Muscle of back (tissue), 13 donors: ENCODE measurements at places on chromosomes 4 and X. TPM values are rescaled to one million over a fixed set of nuclear protein-coding genes. Genes with fewer than 3 reads are reported as not detected.
A peak's percentile ranks its signal among the peaks of the same experiment; 100 is the strongest.

GRCh38 chr4:185764876-185765275 is 47.1 kb downstream of the SORBS2 start:
- no peak for DNase-seq

The TMSB15C gene
- polyA plus RNA-seq, result 4.8 TPM

- DNase-seq, result no peak
Observed at GRCh38 chrX:40173143-40174000, 75.6 kb upstream of the BCOR start.

The IL1RAPL2 gene
- 2.5 TPM for polyA plus RNA-seq

DNA sequence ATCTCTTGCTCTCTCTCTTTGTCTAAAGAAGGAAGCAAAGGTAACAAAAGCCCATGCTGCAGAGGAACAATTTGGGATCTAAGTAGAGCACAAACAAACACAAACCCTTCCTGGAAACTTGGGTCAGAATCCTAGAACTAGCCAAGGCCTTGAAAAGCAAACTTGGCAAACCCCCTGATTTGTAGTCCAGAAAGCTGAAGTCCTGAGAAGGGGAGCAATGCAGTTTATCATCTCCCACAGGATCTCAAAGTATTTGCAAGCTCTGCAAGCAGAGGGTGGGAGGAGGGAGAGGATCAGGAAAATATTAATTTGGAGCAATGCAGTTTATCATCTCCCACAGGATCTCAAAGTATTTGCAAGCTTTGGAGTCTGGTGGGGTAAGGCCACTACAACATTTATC is 379.5 kb upstream of the FGF13 start:
- peak; percentile 71 for DNase-seq

DNA sequence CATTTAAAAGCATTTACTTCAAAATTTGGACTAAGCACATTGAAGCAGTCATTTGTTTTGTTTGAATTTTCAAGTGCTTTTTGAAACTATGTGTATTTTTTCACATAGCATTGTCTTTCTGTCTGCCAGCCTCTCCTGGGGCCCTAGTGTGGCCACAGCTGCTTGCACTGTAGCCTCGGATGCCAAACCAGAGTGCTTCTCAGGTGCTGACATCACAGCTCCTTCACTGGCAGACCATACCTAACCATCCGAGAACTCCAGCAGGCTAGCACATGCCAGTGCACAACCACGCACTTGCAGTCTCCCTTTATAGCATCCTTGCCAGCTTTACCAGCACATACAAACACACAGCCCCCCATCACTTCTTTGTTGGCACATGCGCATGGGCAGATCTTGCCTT is 1019.7 kb downstream of the STPG2 start:
- DNase-seq, result no peak
